RPMI8226 (cell line): ENCODE measurements at places on chromosomes 16 and 17.

GRCh38 chr17:77613627-77614026, 344.9 kb upstream of the TNRC6C start:
- no peak for DNase-seq

DNA sequence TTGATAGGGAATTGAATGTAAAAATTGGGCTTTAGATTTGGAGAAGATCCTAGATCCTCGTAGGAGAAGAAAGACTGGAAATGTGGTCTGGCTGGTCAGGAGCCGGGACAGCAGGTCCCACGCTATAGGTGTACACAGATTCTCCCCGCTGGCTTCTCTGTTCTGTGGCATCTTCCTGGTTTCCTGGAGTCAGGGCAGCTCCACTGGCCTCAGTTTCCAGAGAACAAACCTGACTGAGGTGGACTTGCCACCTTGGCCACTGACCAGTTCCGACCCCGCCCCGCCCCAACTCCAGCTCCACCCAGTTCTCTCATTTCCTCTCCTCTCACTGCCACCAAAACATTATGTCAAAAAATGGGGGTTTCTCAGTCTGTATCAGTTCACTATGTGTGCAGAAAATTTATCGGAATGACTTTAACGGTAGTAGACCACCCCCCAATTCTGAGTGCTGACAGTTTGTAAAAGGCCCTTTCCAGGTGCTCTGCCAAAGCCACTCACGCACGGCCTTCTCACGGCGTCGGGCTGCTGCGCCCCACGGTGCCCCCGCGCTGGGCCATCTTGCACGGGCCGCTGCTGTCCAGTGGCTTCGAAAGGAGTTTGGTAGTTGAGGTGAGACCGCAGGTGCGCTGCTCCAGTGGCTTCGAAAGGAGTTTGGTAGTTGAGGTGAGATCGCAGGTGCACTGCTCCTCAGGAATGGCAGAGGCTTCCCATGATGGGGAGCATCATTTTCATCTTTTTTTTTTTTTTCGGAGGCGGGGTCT, 161.4 kb upstream of the CHMP6 start:
- DNase-seq, result no peak

- no peak for DNase-seq
Measured at GRCh38 chr17:2214047-2214928, 89.3 kb downstream of the SMG6 start.

DNA sequence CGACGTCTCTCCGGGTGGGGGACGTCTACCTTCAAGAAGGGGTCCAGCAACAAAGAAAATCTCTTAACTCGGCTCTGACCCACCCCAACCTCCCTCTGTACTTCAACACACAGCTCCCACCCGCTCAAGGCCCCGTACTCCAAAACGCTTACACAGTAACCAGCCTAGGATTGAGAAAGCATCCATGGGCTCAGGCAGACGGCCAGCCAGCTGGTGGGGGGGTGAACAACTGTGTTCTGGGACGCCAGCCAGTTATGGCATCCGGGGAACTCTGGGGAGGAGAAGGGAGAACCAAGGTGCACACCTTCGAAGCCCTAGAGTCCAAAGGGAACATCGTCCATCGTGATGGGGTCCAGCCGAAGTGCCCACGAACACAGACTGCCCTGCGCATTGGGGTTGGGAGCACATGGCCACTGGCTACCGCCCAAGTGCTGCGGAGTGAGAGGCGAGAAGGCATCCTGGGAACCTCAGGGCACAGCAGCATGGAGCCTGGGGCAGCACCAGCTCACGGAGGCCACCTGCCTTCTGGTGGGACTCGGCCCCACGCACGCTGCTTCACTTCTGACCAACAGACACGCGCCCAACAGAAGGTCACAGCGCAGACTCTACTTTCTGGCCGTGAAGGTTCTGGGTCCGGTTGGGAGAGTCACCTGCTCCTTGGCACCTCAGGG, 14.3 kb downstream of the SLC16A3 start:
- no peak for DNase-seq

- no peak for DNase-seq
Measured at GRCh38 chr17:3859940-3860339, 13.9 kb upstream of the NCBP3 start.

DNA sequence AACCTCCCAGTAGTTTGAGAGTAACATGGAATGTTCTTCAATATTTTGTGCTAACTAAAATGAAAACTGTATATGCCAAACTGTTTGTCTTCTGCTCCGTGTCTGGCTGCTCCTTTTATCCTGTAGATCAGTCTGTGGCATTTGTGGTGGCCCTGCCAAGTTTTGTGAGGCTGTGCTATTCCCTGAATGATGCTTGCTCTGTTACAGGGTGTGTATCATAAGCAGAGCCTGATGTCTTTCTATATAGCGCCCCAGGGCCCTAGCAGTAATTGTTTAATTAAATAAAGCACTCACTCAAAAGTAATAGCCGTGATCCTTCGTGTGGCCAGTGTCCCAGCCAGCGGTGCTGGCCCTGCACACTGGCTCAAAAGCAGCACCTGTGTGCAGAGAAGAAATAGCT, 27.8 kb upstream of the NAT9 start:
- no peak for DNase-seq

DNA sequence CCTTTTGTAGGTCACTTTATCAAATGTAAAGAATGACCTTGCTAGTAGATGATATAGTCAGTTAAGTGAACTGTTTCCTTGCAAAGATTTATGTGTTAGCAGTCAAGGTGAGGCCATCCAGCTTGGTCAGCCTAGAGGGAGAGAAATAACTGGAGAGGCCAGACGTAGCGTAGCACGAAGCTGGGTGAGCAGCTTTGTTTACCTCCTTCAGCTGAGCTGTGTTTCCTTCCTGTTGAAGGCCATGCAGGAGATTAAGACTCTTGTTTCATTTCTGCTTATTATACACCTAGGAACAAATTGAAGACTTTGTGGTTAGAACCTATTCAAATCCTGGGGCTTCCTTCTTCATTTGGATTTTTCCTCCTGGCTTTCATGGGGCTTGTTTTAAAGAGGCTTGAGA, 267.1 kb downstream of the PHKB start:
- DNase-seq, result no peak

DNA sequence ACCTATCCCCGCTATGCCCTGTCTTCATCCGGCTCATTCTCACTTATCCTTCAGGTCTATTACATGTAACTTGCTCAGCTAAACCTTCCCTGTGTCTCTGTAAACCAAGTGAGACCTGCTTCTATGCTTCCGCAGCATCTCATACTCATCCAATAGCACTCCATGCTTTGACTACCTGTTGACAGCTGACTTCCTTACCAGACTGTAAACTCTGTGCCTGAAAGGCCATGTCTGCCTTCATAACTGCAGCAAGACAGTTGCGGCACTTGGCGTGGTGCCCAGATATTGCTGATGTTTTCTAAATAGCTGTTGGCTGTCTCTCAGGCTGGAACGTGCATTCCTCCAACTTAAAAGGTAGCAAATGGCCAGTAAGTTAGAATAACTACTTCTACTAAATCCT, 1.8 kb upstream of the OR1E1 start:
- DNase-seq, result peak; percentile 18

DNA sequence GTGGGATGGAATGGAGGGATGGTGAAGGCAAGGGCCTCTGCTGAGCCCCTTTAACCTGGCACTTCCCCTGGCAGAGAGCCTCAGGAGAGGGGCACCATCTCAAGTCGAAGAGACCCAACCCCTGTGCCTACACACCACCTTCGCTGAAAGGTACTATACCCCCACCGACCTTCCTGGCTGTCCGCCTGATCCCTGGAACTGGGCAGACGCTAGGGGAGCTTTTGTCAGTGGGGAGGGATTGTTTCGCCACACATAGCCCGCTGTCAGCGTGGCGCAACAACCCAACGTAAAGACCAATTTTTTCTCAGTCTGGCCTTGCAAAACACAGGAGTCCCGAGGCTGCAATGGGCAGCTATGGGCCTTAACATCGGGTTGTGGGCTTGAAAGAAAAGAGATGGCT, 3.1 kb downstream of the PPP1R1B start:
- no peak for DNase-seq

DNA sequence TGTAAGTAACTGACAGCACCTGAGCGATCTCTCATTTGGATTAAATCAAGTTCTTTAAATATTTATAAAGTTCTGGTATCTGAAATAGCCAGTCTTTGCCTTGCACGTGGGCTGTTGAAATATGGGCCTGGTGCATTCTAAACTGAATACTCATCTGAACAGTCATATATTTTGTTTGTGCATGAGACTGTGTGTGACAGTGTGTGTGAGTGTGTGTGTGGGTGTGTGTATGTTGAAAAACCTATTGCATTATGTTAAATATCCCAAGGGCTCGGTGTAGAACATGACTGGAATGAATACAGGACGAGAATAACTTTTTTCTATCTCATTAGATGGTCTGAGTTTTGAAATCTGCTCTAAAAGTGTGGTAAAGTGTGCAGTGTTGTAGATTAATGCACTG, 82.4 kb upstream of the TOX3 start:
- DNase-seq, result no peak

DNA sequence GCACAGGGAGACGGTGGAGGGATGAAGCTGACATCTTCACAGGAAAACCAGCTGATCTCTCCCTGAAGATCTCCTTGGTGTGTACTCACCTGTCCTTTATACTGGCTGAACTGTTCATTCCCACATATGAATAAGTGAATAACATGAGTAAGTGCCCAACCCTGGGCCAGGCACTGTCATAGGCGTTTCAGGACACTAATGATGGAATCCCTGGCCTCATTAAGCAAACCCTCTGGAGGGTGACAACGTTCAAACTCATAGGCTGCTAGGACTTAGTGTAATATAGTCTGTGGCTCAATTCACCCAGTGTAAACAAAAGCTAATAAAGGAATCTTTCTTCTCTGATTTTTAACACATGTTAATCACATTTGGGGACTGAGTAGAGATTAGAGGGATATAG, 24.5 kb downstream of the GAS7 start:
- no peak for DNase-seq

GRCh38 chr17:5282642-5283217, 646 bp downstream of the RABEP1 start:
- peak; percentile 36 for DNase-seq

GRCh38 chr17:14672830-14673229, 371.9 kb downstream of the HS3ST3B1 start:
- DNase-seq, result no peak

GRCh38 chr17:19996502-19996901, 12.7 kb upstream of the SPECC1 start:
- DNase-seq, result no peak

- no peak for DNase-seq
Measured at GRCh38 chr17:77543801-77544200, 403.0 kb downstream of the SEC14L1 start.

DNA sequence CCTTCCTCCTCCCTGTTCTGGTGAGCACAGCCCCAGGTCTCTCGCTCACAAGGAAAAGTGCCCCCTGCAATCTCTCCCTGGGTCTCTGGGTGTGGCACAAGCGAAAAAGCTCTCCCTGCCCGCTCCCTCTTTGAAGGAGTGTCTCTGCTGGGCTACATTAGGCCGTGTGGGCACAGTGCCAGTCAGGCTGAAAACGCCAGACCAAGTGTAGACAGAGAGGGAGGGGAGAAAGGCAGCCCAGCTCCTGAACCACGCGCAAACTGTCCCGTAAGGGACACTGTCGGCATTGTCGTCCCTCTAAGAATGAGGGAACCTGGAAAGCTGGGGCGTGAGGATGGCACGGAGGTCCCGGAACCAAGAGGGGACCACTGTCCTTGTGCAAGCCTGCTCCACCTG, 3.9 kb downstream of the SMIM5 start:
- DNase-seq, result no peak

- no peak for DNase-seq
Measured at GRCh38 chr16:2238838-2239675, 2.8 kb downstream of the DNASE1L2 start.

DNA sequence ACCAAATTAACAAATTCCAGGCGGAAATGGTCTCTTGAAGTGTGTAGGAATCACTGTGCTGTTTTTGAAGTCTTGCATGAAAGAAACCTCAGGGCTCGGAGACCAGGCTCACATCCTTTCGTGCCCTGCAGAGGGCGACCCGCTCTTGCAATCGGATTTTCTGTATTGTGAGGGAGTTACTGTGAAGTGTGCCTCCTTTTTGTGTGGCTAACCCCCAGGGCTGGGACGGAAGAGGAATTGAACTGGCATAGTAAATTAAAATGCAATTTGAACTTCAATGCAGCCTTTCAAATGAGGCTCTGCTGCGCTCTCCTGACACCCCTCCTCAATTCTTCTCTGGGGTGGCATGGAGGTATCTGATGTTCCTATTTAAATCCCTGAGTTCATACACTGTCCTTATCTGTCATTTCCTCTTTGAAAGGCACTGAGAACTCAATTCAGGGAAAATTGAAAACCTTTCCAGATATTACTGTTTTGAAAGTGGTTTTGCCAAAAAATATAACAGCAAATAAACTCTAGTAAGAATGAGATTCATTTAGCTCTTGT, 51.5 kb upstream of the MGAT5B start:
- peak; percentile 82 for DNase-seq

DNA sequence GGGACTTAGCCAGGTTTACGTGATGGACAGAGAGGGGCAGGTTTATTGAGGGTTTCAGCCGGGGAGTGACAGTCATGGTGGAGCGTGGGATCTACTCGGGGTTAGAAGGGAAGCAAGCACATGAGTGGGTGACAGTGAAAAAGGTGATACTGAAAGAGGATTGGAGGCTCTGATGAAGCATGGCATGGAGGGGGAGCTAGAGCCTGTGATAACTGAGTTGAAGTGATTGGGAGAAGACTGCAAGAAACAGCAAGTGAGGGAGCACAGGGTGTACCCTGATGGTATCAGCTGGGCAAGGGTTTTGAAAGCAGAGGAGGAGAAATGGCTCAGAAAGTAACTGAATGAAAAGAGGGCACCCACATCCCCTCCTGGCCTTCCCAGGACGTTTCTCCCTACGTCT, 6.7 kb upstream of the KSR1 start:
- DNase-seq, result no peak

DNA sequence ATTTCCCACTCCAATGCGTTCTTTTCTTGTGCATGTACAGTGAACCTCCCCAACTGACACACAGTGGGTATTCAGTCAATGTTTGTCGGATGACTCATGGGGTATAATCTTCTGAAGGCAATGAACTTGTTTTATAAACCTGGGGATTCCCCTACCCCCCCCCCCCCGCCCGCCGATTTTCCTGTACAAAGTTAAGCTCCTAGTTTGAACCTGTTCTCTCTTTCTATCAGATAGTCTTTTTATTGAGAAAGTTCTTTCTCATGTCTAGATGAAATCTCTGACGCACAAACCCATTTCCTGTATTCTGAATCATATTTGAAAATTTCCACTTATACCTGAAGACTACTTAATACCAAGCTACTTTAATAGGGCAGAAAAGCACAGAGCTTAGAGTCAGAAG, 338.3 kb downstream of the CA10 start:
- DNase-seq, result no peak

GRCh38 chr17:68199837-68200688, 47.8 kb upstream of the AMZ2 start:
- peak; percentile 46 for DNase-seq
